ENCODE measurements at places on chromosomes 3 and 15.

DNA sequence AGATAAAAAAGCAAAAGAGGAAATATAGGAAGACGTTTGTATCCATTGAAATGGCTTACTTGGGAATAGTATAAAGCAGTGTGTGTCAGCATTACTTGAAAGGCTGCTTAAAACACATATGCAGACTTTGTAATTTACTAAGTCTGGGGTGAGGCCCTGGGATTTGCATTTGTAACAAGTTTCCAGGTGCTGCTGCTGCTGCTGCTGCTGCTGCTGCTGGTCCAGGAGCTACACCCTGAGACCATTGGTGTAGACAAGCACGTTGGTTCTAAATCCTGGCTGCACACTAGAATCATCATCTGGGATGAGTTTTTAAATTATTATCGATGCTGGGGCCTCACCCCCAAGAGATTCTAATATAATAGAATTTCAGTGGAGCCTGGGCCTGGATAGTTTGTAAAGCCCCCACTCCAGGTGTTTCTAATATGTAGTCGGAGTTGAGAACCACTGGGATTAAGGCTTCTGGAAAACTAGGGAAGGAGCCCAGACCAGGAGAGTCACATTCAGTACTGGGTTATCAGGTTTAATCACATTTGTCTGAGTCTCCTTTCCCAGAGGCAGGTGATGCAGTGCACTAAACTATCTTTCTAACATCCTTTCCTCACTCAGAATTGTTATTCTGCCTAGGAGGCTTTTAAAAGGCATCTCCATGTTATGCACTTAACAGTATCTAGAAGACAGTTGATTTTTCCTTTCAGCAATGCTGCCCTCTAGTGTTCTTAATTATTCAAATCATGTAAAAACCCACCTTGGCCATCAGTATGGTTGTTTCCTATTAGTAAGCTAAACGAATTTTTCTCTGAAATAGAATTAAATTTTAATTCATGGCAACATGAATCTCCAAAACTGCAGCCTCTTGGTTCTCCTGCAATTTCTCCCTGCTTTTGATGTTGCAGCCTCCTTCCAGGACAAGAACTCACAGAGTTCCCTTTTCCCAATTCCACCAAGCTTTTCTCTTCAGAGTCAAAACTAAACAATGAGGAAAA lies 45.4 kb downstream of the SSR3 start:
- DNase-seq = no peak

DNA sequence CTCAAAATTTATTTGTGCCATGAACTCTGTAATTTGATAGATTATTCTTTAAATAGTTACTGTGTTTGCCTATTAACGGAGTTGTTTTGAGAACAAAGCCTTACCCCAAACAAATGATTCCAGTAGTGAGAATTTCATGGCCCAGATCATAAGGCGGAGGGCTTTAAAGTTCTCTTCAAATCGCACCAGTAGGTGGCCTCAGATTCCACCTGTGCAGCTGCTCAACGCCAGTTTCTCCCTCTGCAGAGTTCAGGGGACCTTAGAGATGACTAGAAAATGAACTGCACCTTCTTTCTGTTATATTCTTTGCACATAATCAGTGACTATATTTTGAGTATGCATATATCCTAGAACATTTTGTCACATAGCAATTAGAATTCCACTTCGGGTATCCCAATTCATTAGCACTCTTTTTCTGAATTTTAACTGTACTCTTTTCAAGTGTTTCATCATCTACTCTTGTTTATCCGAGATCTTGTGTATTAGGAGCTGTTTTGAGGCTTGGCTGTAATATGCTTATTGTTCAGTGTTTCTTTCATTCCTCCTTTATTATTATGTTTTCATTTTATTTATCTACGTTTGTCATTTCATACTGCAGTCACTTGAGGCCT lies 232.6 kb upstream of the CHRM5 start:
- no peak for DNase-seq

- DNase-seq = no peak
These were observed 221.4 kb upstream of the LRRN1 start for GRCh38 chr3:3577823-3578222.

DNA sequence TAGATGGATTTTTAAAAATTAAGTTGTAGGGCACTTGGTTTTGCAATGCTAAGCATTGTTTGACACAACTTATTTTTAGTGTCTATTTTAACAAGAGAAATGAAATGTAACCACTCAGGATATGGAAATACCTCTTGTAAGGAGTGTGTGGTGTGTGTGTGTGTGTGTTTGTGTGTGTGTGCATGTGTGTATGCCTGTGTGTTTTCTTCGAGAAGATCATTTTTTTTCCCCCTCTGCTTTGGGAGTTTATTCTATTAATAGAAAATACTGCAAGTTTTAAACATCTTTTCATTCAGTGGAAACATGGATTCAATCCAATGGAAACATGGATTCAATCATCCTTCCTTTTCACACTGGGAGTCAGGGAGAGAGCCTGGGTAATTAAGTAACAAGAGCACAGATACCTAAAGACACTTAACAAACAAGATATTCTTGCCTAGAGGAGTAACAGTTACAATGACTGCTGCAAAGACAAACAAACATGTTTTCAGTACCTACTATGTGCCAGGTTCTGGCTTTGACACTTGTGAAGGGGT lies 567.2 kb upstream of the TBL1XR1 start:
- no peak for DNase-seq

DNA sequence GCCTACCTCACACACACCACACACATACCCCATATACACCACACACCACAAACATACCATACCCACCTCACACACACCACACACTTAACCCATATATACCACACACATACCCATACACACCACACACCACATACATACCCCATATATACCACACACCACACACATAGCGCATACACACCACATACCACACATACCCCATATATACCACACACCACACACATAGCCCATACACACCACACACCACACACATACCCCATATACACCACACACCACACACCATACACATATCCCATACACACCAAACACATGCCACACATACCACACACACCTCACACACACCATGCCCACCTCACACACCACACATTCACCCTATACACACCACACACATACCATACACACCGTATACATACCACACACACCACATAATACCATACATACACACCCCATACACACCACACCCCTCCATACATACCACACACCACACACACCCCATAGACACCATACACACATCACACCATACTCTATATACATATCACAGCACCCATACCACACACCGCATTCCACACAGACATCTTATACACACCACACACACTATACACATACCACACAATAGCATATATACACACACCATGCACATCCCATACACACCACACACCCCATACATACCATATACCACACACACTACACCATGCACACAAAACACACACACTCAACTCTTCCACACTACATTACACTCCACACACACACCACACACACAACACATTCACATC lies 29.5 kb downstream of the APBA2 start:
- no peak for DNase-seq

DNA sequence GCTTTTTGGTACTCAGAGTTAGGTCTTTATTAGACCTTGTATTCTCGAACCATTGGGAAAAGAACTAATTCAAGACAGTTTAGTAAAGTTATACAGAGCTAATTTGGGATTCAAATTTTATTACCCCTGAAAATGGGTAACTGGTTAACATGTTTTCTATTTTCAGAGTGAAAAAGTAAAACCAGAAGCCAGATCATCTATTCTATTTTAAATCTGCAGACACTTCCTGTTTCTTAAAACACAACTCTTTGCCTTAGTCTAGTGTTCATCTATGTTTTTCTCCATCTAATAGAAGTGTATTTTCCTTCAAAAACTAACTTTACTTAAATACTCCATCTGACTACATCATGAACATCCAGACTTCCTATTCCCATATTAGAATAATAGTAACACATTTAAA lies 113.4 kb downstream of the CCNL1 start:
- no peak for DNase-seq

All from T-helper 1 cell (primary cell).